ENCODE measurements at places on chromosomes 1 and 21.

DNA sequence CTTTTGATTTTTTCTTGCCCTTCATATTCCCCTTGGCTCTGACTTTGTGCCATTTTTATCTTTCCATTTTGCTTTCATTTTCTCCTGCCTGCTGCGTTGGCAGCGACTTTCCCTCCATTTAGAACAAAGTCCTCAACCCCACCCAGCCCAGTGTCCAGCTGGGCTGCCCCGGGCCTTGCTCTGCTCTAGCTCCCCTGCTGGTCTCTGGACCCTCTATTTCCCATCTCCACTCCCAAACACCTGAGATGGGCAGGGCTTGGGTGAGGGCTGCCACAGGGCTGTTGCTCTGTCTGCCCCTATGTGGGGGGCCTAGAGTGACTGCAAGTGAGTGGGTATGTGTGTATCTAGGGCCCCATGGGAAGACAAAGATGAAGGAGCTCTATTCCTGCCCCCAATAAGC, 7.3 kb upstream of the ADAM15 start:
- DNase-seq: no peak

DNA sequence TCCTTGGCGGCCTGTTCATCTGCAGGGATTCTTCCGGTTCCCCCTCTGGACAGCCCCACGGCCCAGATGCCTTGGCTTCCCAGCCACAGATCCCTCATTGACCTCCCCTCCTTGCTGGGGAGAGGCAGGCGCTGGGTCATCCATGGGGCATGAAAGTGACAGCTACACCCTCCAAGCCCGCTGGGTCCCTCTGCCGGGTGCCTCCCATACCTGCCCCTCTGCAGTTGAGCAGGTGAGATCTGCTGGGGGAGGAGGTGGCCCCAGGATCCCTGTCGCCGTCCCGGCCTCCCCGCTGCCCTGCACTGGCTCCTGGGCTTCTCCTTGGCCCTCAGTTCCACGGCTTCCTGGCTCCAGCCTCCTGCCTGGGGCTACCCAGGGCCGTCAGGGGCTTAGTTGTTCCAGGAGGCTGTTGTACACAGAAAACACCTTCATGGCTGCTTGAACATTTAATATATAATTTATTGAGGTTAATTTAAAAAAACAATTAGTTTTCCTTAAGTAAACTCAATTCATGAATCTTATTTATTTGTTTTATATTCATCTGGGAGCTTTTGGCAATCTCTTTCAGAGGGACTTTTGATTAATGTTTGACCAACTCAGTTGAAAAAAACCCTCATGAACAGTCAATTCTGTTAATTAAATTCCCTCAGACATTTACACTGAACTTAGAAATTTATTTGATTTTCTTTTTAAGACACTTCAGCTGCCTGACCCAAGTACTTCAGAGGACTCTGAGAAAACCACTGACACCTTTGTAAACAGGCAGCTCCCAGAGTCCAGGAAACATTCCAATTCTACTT, 67.6 kb upstream of the ABCG1 start:
- DNase-seq: no peak

DNA sequence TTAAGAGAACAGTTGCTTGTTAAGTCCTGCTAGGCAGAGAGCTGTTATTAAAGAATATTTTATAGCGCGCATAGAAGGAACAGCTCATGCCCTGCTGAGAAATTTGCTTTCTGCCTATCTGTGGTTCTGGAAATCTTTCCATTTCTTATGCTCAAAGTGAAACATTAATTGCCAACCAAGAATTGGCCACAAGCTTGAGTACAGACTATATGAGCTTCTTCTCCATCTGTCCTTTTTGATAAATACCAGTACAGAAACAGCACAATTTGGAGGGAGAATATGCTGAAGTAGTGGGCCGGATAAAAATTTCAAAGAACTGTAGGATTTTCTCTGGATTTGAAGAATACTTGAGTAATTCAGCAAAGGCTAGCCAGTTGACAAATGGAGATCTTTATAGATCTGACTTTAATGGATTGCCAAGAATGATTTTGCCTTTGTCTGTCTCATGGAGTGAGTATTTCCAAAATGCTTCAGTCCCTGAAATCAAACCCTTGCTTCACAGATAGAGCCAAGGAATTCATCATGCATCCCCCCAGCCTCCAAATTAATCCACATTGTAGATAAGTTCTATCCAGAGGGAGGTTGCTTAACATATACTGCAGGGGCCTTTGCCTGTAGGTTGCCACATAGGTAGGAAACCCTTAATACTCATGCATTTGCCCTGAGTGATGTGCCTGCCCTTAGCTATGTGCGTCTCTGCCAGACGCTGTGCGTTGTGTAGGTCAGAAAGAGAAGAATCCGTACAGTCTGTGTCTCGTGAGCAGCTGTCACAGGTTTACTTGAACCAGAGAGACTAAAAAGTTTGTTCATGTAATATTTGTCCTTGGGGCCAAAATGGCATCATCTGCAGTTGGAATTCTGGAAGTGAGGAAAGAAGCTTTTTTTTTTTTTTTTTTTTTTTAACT, 44.2 kb downstream of the SMYD2 start:
- no peak for DNase-seq

- no peak for DNase-seq
Observed at GRCh38 chr1:14513111-14513510, 85.4 kb upstream of the KAZN start.

GRCh38 chr1:7458946-7459345, 312.1 kb upstream of the VAMP3 start:
- no peak for DNase-seq
